ENCODE measurements at places on chromosomes 12 and 14.
A peak's percentile ranks its signal among the peaks of the same experiment; 100 is the strongest.

GRCh38 chr14:92456215-92457015, 57.2 kb upstream of the RIN3 start:
- H3K4me1 ChIP-seq = peaks cover 9% of the 10 kb centered on the region
- H3K4me3 ChIP-seq = no peak overlapping the region
- DNase-seq = no peak
- no peak overlapping the region for H3K27ac ChIP-seq

DNA sequence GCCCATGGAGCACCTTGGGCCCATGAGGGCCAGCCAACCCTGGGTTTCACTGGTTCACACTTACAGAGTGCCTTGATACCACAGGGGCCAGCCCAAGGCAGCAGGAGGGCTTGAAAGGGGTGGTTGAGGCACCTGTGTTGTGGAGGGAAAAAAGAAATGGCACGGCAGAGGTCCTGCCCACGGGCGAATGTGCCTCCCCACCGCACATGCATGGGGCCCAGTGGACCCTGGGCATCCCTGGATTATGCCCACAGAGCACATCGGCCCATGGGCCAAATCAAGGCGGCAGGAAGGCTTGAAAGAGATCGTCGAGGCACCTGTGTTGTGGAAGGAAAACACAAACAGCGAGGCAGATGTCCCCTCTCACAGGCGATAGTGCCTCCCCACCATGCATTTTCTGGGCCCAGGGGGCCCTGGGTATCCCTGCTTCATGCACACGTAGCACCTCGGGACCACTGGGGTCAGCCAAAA, 378.1 kb downstream of the ALG10 start:
- no peaks in the 10 kb centered on the region for H3K4me1 ChIP-seq
- H3K4me3 ChIP-seq = no peak overlapping the region
- H3K27me3 ChIP-seq = no peaks in the 10 kb centered on the region
- no peaks in the 10 kb centered on the region for H3K36me3 ChIP-seq
- no peak for DNase-seq
- no peak overlapping the region for H3K27ac ChIP-seq

GRCh38 chr14:69822456-69822855, 25.4 kb upstream of the SLC10A1 start:
- no peaks in the 10 kb centered on the region for H3K27me3 ChIP-seq
- no peak for DNase-seq
- no peak overlapping the region for H3K27ac ChIP-seq
- H3K36me3 ChIP-seq = no peaks in the 10 kb centered on the region
- H3K4me3 ChIP-seq = no peak overlapping the region

- peaks cover 38% of the 10 kb centered on the region for H3K4me1 ChIP-seq
- no peaks in the 10 kb centered on the region for H3K27me3 ChIP-seq
- H3K27ac ChIP-seq = no peak overlapping the region
- no peaks in the 10 kb centered on the region for H3K36me3 ChIP-seq
- DNase-seq = no peak
- no peak overlapping the region for H3K4me3 ChIP-seq
Observed at GRCh38 chr14:104685216-104685997, 4.0 kb upstream of the INF2 start.

DNA sequence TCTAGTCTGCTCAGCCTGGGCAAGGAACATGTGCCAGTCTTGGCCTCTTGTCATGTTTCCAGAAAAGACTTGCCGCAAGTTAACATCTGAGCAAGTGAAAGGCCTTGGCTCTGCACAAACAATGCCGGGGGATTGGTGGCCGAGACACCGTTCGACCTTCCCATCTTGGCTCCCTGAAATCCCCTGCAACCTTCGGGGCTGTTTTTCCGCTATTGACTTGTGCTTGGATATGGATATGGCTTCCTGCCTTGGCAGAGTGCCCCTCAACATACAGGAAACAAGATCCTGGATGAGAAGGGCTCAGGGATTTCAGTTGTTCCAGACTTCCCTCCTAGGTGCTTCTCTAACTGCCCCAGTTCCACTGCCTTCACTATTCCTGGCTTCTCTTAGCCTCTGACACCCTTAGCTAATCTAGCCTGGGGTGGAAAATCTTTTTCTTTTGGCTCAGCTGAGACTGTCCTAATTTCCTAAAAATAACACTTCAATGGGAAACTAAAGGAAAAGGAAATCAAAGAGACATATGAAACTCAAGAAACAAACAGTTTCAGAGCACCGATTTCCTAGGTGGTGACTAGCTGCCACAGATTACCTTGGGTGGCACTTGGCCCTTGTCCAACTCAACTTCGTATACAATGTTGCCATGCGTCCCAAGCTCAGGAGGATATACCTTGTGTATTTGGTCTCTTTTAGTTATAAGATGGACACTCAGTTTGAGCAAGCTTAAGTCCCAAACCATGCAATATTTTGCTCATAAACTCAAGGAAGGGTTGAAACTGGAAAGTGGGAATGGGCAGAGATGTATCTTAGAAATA, 33.9 kb downstream of the RDH12 start:
- DNase-seq = no peak
- H3K27ac ChIP-seq = peak overlapping the region; percentile 47
- no peaks in the 10 kb centered on the region for H3K27me3 ChIP-seq
- H3K36me3 ChIP-seq = no peaks in the 10 kb centered on the region

- no peak overlapping the region for H3K4me3 ChIP-seq
- DNase-seq = no peak
- H3K4me1 ChIP-seq = no peaks in the 10 kb centered on the region
- H3K27ac ChIP-seq = no peak overlapping the region
- no peaks in the 10 kb centered on the region for H3K36me3 ChIP-seq
Observed at GRCh38 chr12:81114226-81114625, 36.3 kb downstream of the ACSS3 start.

DNA sequence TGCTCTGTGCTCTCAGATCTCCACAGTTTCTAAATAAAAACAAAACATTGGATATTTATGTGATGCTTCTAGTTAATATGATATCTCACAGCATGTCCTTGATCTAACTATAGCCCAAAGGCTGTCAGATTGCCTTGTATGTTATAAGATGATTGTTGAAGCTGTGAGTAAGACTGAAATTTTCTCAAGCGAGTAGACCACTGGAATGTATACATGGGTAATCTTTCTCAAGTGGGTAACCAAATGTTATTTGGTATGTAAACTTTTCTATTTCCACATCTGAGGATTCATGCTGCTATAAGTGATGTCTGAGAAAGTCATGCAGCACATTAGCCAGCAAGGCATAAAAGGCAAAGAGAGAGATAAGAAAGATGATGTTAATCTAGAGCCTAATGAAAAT, 886.7 kb downstream of the NRXN3 start:
- H3K36me3 ChIP-seq = no peaks in the 10 kb centered on the region
- DNase-seq = no peak
- H3K27me3 ChIP-seq = no peaks in the 10 kb centered on the region
- H3K27ac ChIP-seq = no peak overlapping the region
- H3K4me3 ChIP-seq = no peak overlapping the region

GRCh38 chr14:50883827-50884197, 12.0 kb downstream of the ABHD12B start:
- no peaks in the 10 kb centered on the region for H3K4me1 ChIP-seq
- no peak for DNase-seq
- no peak overlapping the region for H3K27ac ChIP-seq
- H3K36me3 ChIP-seq = no peaks in the 10 kb centered on the region
- H3K4me3 ChIP-seq = no peak overlapping the region

GRCh38 chr14:23023022-23023794, 11.5 kb downstream of the PSMB5 start:
- no peak overlapping the region for H3K27ac ChIP-seq
- no peaks in the 10 kb centered on the region for H3K27me3 ChIP-seq

DNA sequence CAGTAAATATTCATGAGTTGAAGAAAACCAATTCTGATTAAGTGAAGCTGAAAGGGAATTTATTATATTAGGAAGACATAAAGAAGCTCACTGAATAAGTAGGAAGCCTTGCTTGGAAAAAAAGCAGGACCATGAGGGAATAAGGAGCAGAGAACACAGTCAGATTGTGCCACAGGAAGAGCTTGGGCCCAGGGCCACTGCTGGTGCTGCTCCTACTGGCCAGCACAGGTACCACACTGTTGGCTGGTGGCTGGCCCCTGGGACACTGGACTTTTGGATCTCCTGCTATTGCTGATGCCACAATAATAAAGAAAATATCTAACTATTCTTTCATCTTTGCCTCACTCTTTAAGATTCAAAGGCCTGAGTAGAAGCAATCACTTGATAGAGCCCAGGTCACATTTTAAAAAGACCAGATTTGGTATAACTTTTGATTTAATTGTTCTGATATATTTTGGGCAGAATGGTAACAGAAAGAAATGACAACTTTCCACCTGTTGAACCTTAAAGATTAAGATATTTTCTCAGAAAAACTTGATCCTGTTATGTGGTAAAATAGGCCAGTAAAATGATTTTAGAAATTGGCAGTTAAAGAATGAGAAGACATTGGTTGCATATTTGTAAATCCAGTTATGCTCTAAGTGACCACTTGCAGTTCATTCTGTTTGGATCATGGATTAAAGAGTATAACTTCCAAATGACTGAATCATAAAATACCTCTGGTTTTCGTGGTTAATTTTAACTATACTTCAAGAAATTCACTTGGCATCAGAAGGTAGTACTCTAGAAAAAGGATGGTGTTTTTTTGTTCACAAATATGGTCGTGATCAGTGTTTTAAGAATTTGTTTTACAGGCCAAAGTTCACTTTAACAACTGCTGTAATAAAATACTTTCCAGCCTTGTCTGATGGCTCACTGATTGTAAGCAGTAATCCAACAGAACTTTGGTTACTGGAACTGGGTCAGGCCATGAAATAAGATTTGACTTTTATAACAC, 68.3 kb downstream of the DERA start:
- DNase-seq = no peak
- peaks cover 29% of the 10 kb centered on the region for H3K4me1 ChIP-seq
- H3K27ac ChIP-seq = peak overlapping the region; percentile 50
- no peaks in the 10 kb centered on the region for H3K36me3 ChIP-seq
- no peak overlapping the region for H3K4me3 ChIP-seq
- H3K27me3 ChIP-seq = no peaks in the 10 kb centered on the region

- H3K27me3 ChIP-seq = no peaks in the 10 kb centered on the region
- no peaks in the 10 kb centered on the region for H3K4me1 ChIP-seq
- no peaks in the 10 kb centered on the region for H3K36me3 ChIP-seq
- no peak overlapping the region for H3K4me3 ChIP-seq
- DNase-seq = no peak
- no peak overlapping the region for H3K27ac ChIP-seq
Observed at GRCh38 chr12:117622087-117622486, 260.7 kb upstream of the NOS1 start.

DNA sequence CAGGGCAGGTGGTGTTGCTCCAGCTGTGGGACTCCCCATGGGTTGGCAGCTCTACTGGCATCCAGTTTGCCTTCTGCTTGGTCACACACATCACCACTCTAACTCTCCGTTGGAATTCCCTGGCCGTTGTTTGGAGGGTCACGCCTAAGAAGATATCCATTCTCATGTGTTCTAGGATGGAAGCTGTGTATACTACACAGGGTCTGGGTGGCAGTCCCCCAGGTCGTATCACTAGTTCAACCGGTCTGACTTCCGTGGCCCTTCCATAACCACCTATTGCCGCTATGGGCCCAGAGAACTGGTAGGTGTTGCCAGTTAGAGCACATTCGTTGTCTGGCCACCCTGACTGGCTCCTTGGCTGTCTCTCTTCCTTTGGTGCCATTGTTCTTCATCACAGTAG, 456.3 kb downstream of the TMEM121 start:
- no peaks in the 10 kb centered on the region for H3K27me3 ChIP-seq
- H3K27ac ChIP-seq = no peak overlapping the region
- DNase-seq = no peak
- H3K4me3 ChIP-seq = no peak overlapping the region

DNA sequence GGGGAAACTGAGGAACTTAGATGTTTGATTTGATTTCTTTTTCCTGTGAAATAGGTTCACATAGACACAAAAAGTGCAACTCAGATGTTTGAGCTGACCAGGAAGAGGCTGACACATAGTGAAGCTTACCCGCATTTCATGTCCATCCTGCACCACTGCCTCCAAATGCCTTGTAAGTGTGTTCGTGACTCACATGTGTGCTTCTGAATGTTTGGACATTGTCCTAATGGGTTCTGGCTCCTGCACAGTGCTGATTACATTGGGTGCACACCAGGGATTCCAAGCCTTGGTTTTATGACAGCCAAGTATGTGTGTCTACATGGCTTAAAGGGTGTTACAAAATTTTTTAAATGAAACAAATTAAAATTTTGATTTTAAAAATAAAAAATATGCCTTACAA, 137.4 kb downstream of the DAAM1 start:
- peaks cover 9% of the 10 kb centered on the region for H3K4me1 ChIP-seq
- DNase-seq = no peak

- H3K27me3 ChIP-seq = no peaks in the 10 kb centered on the region
- H3K27ac ChIP-seq = no peak overlapping the region
- no peak for DNase-seq
Observed at GRCh38 chr12:63814146-63814772, 30.2 kb upstream of the SRGAP1 start.

DNA sequence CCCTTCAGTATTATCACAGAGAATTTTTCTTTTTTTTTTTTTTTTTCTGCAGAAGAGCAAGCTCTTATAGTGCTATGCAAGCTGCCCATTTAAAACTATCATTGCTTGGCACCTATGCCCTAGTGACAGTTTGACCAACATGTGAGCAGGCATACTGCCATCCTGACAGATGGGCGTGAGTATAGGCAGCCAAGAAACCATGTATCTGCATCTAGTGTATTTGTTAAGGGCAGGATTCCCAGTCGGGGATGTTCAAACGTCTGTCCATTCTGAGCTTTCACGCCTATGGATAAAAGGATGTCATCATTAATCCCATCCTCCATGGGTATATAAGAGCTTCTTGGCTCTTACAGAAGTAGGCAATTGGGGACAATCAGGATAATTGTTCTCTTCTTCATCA, 8.8 kb downstream of the VRK1 start:
- peaks cover 5% of the 10 kb centered on the region for H3K4me1 ChIP-seq
- no peak for DNase-seq
- H3K4me3 ChIP-seq = no peak overlapping the region
- H3K27me3 ChIP-seq = no peaks in the 10 kb centered on the region
- no peak overlapping the region for H3K27ac ChIP-seq
- no peaks in the 10 kb centered on the region for H3K36me3 ChIP-seq

- H3K4me1 ChIP-seq = no peaks in the 10 kb centered on the region
- no peak overlapping the region for H3K4me3 ChIP-seq
- H3K27ac ChIP-seq = no peak overlapping the region
- H3K27me3 ChIP-seq = no peaks in the 10 kb centered on the region
- peaks cover 6% of the 10 kb centered on the region for H3K36me3 ChIP-seq
Observed at GRCh38 chr12:55765736-55766290, 22.9 kb downstream of the GDF11 start.

Measured in gastrocnemius medialis (tissue), 4 donors.